Right hindlimb (tissue), 1 donor: ENCODE measurements at places on chromosomes 1 and 21.

DNA sequence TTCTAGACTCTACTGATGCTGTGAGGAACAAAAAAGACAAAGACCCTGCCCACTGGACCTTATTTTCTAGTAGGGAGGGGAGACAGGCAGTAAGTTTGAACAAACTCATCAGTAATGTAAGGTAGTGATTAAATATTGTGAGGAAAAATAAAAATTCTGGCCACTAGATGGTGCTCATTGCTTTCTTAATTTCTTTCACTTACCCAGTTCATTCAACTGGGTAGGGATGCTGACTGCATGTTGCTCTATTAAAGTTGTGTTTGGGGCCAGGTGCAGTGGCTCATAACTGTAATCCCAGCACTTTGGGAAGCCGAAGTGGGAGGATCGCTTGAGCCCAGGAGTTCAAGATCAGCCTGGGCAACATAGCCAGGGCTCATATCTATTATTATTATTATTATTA lies 6.3 kb upstream of the KYAT3 start:
- DNase-seq, result no peak

GRCh38 chr1:55512466-55512865 lies 297.3 kb upstream of the USP24 start:
- DNase-seq, result peak; percentile 26

DNA sequence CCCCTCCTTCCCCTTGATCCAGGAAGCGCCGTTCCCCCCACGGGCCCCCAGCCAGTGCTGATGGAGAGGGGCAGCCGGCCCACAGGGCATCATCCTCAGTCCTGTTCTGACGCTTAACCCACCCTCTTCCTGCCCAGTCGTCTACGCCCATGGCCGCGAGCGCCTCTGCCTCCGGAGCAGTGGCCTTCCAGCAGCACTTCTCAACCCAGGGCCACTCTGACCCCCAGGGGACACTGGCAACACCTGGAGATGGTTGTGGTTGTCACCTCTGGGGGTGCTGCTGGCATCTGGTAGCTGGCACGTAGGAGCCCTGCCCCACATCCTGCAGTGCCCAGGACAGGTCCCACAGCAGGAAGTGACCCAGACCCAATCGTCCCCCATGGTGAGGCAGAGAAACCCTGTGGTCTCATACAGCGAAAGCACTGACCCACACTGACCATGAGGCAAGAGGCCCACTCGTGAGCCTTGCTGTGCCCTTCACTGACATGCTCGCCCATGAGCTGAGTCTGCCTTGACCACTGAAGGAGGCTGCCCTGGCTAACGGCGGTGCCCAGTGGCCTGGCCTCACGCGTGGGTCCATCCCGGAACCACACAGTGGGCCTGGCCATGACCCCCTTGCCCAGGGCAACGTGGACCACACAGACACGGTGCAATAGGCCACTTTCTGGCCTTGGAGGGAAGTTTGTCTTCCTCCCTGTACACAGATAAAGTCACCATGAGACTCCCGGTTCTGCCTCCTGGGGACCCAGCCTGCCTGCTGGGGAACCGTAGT lies 96.8 kb upstream of the ARHGEF16 start:
- no peak for DNase-seq

DNA sequence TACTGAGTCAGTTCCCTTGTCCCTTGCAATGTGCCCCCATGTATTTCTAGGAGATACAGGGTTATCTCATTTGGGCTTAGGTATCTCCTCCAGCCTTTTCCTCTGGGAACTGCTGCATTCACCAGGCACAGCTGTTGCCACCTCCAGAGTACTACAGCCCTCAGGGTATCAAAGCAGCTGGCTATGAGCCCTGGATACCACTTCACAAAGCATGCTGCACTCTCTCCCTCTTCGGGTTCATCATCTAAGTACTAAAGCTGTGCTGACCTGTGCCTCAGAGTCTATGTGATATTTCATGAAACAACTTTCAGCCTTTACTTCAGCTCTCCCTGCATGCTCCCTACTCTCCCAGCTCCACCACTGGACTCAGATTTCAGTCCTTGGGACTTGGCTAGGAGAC lies 62.3 kb downstream of the CCDC185 start:
- no peak for DNase-seq

- no peak for DNase-seq
These were observed 8.9 kb upstream of the DYRK1A start for GRCh38 chr21:37357691-37358090.

GRCh38 chr1:32447469-32448185 lies 17.2 kb upstream of the ZBTB8B start:
- no peak for DNase-seq

- DNase-seq, result no peak
These were observed 5.2 kb downstream of the KRTAP20-4 start for GRCh38 chr21:30625449-30626165.
